Breast epithelium (tissue), 4 donors: ENCODE measurements at places on chromosomes 1 and 21. TPM values are rescaled to one million over a fixed set of nuclear protein-coding genes. Genes with fewer than 3 reads are reported as not detected.

Gene GPR3
- 0.66 TPM for total RNA-seq

Gene LRRIQ3
- 2.6 TPM for total RNA-seq

Gene SMIM11
- 22.5 TPM for total RNA-seq

Gene EDARADD
- 20.3 TPM for total RNA-seq

Gene DPH2
- total RNA-seq, result 22.0 TPM

Gene HSF2BP
- 1.8 TPM for total RNA-seq

Gene CDC20
- 1.3 TPM for total RNA-seq

DNA sequence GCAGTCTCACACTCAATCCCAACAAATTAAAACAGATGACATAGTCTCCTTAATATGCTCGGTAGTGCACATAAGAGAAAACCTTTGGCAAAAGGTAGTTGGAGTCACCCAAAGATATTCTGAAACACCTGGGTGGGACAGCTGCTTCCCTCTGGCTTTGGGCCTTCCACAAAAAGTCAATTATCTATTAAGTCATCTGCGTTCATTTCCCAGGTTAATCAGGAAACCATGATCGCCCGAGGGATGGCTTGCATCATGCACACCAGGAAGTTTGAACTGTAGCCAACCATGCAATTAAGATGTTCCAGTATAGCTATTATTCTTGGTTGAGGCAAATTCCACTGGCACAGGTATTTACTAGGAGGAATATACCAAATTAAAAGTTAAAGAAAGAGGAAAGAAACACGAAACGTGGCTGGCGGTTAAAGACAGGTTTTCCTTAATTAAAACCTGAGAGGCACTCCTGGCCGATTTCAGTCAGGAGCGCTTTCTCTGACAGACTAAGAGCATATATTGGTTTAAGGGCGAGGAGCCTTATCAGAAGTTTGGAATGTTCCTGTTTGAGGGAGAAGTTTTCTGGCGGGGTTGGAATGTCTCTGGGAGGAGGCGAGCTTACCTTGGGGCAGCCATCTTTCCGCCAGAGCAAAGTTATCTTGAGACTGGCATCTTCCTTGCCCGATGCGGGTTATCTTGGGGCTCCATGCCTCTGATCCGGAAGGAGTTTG is 19.9 kb downstream of the CLDN17 start:
- H3K36me3 ChIP-seq, result no peaks in the 10 kb centered on the region
- peak overlapping the region; percentile 33 for H3K4me3 ChIP-seq
- peak overlapping the region; percentile 77 for H3K27ac ChIP-seq
- H3K27me3 ChIP-seq, result no peaks in the 10 kb centered on the region
- peak; percentile 54 for DNase-seq

DNA sequence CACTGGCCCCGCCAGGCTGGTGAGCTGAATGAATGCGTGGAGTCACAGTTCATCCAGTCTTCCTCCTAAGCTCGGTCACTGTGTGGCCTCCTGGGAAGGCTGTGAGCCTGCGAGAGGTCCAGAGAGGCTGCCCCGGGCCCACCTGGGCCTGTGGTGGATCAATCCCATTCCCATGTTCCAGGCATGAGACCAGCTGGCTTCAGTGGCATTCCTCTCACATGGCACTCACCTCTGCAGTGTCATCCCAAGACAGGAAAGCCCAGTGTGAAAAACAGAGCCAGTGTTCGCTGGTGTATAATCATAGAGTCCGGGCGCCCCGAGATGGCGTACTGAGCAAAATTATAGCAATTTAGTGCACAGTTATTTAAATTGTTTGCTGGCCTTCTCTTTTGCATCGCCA is 37.6 kb upstream of the EPHA8 start:
- no peaks in the 10 kb centered on the region for H3K4me1 ChIP-seq
- peaks cover 3% of the 10 kb centered on the region for H3K36me3 ChIP-seq
- H3K27me3 ChIP-seq, result no peaks in the 10 kb centered on the region
- H3K27ac ChIP-seq, result no peak overlapping the region

GRCh38 chr1:84715342-84716019 is 25.2 kb upstream of the SSX2IP start:
- no peak overlapping the region for H3K4me3 ChIP-seq
- H3K4me1 ChIP-seq, result no peaks in the 10 kb centered on the region
- DNase-seq, result no peak
- H3K36me3 ChIP-seq, result no peaks in the 10 kb centered on the region
- no peak overlapping the region for H3K27ac ChIP-seq

DNA sequence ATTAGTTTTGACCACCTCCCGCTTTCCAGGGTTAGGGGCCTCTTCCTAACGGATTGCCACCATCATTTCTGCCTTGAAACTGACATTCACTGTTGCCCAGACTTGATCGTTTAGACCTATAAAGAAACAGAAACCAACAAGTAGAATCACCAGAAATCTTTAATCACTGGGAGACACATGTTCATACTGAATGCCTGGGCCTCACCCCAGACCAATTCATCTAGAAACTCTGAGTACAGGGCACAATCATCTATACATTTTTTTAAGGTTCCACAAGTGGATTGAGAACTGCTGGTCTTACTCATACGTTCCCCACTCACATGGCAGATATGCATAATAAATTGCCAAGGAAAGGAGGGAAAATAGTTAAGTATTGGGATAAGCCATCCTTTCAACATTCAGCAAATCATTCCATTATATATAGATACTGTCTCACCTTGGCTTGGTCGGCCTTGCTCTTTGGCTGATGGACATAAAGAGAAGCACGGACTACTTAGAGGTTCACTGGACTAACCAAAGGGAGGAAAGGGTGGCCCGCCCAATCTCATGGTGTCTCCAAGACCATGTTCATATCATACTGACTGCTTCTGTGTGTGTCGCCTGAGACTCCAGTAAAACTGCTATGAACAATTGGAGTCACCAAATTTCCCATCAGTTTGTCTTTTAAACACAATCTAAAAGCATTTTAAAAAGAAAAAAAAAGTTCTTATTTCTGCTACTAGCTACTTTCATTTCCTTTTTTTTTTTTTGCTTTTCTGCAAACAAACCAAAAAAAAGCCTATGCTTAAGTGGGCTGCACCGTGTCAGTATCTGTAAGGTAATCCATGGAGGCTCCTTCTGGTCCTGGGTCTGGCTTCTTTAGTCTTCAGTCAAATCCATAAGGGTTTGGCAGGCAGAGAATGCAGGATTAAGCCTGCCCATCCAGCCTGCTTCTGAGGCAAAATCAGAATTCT is 9.4 kb upstream of the TARBP1 start:
- no peak overlapping the region for H3K27ac ChIP-seq
- DNase-seq, result no peak
- no peak overlapping the region for H3K4me3 ChIP-seq
- no peaks in the 10 kb centered on the region for H3K36me3 ChIP-seq
- H3K4me1 ChIP-seq, result no peaks in the 10 kb centered on the region
- H3K27me3 ChIP-seq, result no peaks in the 10 kb centered on the region

DNA sequence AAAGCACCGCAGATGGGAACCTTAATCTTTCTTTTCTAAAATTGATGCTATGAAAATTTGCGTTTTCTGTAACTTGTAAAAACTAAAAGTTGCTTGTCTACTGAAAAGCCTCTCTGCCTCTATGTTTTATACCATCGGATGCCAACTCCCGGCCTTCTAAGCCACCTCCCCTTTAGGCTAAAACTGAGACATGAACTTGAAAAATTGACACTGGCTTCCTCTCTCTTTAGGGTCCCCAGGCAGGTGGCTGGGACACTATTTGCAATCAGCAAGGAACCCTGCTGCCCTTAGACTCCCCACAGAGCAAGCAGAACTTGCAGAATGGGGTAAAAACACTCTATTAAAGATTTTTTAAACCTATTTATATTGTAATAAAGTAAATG is 151.1 kb upstream of the CAMK1G start:
- no peaks in the 10 kb centered on the region for H3K36me3 ChIP-seq
- peak overlapping the region; percentile 92 for H3K27ac ChIP-seq
- DNase-seq, result no peak
- peak overlapping the region; percentile 74 for H3K4me3 ChIP-seq
- H3K4me1 ChIP-seq, result peaks cover 3% of the 10 kb centered on the region
- H3K27me3 ChIP-seq, result no peaks in the 10 kb centered on the region

DNA sequence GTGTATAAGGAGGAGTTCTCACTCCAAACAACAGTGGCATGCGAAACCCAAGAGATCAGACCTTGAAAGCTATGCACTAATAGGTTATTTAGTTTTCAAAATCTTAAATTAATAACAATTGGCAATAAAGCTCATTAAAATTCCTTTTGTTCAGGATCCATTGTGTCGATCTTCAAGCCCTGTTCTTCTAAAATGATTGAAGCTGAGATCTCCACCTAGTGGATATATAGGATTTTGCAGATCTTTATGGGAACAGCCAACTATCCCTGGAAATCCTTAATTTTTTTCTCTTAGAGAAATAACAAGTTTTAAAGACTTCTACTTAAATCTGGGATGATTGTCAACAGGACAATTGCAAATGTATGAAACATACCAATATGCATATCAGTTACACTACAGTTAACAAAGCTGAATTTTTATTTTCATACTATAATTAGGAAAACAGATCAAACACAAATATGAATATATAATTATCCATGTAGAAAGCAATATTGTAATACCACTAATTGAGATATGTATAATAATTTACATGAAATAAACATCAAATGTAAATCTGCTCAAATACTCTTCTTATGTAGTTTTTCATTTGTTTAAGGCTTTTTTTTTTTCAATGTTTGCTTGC is 43.3 kb downstream of the LRRC53 start:
- H3K27me3 ChIP-seq, result no peaks in the 10 kb centered on the region
- no peak overlapping the region for H3K27ac ChIP-seq
- H3K4me3 ChIP-seq, result no peak overlapping the region
- no peaks in the 10 kb centered on the region for H3K36me3 ChIP-seq
- no peak for DNase-seq
- no peaks in the 10 kb centered on the region for H3K4me1 ChIP-seq

- no peaks in the 10 kb centered on the region for H3K36me3 ChIP-seq
- H3K27me3 ChIP-seq, result no peaks in the 10 kb centered on the region
- H3K4me1 ChIP-seq, result no peaks in the 10 kb centered on the region
These were observed 1043.2 kb downstream of the BRINP3 start for GRCh38 chr1:189434461-189434860.
